Umbilical cord (tissue), 2 donors: ENCODE measurements at places on chromosomes 1 and 21. TPM values are rescaled to one million over a fixed set of nuclear protein-coding genes. Genes with fewer than 3 reads are reported as not detected.

The OR11L1 gene
- 0.96 TPM for total RNA-seq

The GBP2 gene
- total RNA-seq = 106 TPM

The C1orf141 gene
- total RNA-seq = 2.6 TPM

The HSD3B1 gene
- total RNA-seq = 10.8 TPM
